ENCODE measurements at places on chromosomes 4 and X. TPM values are rescaled to one million over a fixed set of nuclear protein-coding genes. Genes with fewer than 3 reads are reported as not detected.

DNA sequence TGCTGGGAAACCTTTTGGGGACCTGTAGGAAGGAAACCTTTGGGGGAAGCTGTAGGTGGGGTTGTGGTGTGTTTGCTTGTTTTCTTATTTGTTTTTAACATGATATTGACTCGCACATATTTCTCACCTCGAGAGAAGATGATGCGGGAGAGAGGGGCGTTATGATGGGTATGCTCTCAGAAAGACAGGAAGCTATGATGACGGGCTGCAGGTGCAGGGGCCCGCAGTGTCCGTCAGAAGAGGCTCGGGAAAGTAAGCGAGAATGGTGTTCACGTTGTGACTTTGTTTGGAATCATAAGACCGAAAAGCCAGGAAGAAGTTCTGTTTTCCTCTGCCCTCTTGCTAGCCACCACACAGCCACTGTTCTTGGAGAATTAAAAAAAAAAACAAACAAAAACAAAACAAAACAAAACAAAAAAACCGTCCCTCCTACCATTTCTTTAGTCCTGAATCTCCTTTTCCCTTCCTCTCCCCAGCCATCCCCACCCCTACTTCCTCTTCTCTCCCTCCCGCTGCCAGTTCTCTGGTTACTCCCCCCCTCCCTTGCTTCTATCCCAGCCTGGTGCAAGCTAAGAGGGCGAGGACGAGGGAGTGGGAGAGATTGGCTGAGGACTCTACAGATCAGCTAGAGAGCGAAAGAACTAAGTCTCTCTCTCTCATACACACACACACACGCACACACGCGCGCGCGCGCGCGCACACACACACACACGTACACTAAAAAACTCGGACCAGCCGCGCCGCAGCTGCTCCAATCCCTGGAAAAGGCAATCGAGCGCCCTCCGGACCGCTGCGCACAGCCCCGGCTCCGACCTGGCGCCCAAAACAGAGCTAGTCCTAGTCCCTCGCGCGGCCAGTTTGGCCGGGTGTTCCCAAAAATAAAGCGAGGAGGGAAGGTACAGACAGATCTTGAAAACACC is at the start of gene BMP3:
Gene BMP3 (plus strand): TSS at position 648 of the 920 bp plus-strand sequence. CDS start 577 bp downstream, outside the sequence.
- no peak for DNase-seq

- no peak for DNase-seq
Measured at GRCh38 chr4:103156106-103156505, 42.0 kb downstream of the CENPE start.

- no peak for DNase-seq
Measured at GRCh38 chr4:87365348-87365747, 25.6 kb downstream of the HSD17B11 start.

- no peak for DNase-seq
Measured at GRCh38 chrX:134240209-134240608, 3.2 kb downstream of the CCDC160 start.

DNA sequence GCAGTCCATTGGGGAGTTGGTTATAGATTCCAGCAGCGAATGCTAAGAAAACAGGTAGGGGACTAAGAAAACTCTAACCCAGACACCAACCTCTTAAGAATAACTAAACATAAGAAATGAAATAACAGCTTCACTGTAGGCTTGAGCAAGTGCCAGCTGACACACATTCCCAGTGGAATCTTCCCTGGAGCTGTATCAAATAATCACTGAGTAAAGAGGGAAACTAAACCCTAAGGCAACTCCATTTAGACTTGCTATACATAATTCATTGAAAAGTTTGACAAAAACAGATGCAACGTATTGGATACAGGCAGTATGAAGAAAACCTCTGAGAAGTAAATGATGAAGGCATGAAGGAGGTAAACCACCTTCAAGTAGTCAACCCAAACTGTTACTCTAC is 293.5 kb downstream of the OPHN1 start:
- DNase-seq = no peak

GRCh38 chr4:167842487-167842886 is 249.8 kb upstream of the ANXA10 start:
- no peak for DNase-seq

- no peak for DNase-seq
Measured at GRCh38 chr4:143019351-143019750, 165.4 kb upstream of the USP38 start.

DNA sequence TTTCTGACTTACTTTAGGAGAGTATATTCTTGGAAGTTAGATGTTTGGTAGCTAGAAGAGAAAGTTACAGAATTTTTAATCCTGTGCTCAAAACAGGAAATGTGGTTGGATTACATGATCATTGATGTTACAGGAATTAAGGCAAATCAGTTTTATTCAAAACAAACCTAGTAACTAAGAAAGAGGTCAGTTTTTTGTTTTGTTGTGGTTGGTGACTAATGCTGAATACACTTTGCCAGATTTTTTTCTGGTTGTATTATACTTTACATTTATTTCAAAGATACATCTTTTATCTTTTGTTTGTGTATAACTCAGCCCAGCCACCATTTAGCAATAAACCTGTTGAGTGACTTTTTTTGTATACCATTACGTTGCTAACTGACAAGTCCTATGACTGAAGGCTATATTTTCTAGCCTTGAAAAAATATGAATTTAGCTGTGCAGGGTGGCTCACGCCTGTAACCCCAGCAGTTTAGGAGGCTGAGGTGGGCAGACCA is 116.7 kb downstream of the KLHL8 start:
- no peak for DNase-seq

DNA sequence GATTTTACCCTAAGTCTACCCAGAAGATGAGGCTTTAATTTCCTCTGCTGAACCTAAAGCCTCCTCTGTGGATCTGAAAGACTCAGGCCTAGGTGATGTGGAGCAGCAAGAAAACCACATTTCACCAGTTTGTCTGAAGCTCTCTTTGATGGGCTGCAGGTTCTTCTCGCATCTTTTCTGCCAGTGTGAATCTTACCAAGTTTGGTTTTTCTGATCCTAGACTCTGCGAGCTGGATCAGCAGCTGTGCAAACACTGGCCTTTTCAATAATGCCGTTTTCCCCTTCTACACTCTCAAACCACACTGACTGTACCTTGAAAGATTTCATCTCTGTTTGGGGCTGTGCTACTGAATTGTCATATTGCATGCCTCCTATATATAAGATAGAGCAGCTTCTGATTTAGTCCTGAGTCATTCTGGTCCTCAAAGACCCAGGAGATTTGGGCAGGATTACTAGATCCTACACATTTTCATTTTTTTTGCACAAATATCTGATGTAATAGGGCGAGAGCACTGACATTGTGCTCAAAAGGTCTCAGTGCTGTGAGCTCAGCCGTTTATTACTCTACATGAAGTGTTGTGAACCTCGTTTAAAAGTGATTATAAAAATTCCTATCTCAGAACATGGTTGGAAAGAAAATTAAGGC is 133.6 kb upstream of the FAM9C start:
- DNase-seq = no peak

DNA sequence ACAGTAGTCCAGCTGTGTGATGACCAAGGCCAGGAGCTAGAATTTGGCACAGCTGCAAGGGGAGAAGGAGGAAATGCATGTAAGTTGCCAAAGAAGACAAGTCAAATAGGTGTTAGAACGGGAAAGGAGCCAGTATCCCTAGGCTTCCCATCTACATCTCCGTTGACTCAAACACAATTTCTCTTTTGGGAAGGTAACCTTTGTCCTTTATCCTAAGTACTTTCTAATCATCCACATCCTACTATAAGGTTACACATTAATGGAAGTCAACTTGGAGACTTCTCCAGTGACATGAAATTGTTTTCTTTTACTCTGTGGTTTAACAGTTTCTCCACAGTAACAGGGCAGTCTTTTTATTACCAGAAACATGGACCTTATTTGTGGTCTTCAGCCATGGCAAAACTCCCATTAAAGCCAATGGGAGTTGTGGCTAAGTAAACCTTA is 620.0 kb downstream of the ANKRD50 start:
- no peak for DNase-seq

- no peak for DNase-seq
Measured at GRCh38 chrX:115960440-115961084, 210.0 kb upstream of the AGTR2 start.

- DNase-seq = no peak
Measured at GRCh38 chrX:45750639-45751038, 550.0 kb upstream of the DIPK2B start.

GRCh38 chr4:108035691-108036090 is 46.0 kb downstream of the HADH start:
- DNase-seq = no peak

GRCh38 chr4:40681600-40681999 is 51.9 kb upstream of the RBM47 start:
- DNase-seq = no peak

DNA sequence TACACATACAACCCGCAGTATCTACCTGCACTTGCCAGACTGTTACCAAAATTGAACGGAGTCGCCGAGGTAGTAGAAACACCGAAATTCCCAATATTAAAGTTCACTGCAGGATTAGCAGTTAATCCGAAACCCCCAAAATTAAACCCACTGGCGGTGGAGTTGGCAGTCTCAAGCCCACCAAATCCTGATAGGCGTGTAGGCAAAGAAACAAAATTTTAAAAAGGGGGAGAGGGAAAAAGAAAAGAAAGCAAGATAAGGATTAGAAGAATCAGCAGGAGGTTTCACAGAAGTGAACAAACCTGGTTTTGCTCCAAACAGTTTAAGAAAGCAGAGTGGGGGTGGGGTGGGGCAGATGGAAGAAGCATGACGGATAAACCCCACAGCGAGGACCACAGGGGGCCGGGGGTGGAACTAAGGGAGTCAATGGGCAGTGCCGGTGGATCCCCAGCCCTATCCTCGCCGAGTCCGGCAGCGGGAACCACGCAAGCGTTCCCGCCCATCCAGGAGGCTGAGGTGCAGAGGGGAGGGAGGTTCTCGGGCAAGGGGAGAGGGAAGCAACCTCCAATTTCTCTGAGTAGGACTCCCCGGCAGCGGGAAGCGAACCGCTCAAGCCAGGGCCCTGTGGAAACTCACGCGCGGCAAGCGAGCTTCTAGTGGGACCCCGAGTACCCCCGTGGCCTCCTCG is 599 bp downstream of the NUP54 start:
- peak; percentile 35 for DNase-seq

DNA sequence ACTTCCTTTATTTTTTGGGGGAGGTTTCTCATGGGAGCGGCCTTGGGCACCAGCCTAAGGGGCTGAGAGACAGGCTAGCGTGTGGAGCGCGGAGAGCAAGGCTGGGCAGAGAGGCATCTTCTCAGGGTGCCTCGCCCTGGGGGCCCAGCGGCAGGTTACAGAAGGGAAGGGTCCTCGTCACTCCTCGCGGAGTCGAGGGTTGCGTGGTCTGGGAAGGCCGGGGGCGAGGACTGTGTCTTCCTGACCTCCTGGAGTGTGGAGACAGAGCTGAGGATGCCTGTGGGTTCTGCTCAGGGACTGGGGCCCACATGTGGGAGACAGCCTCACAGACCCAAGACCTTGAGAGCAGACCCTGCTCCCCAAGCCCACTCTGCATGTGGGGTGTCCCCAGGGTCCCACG is 79.6 kb upstream of the LRPAP1 start:
- no peak for DNase-seq

- no peak for DNase-seq
Measured at GRCh38 chr4:144584428-144584827, 61.5 kb upstream of the HHIP start.

- DNase-seq = no peak
Measured at GRCh38 chr4:7503559-7504249, 69.0 kb upstream of the PSAPL1 start.

- peak; percentile 91 for DNase-seq
Measured at GRCh38 chr4:38752941-38753806, 29.6 kb downstream of the TLR10 start.

- no peak for DNase-seq
Measured at GRCh38 chr4:53508446-53508845, 82.8 kb downstream of the LNX1 start.

DNA sequence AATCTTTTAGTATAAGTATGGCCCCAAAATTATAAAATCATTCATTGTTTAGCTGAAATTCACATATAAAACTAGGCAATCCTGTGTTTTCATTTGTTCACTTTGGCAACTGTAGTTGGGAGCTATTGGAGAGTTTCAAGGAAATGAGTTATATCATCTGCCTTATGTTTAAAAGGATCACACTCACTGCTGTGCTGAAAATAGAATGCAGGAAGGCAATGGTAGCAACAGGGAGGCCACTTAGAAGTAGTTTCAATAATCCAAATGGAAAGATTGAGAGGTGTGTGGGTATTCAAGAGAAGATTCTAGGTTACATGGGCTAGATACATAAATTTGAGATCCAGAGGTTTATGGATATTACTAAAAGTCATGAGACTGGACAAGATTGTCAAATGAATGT is 184.9 kb downstream of the PDGFC start:
- no peak for DNase-seq

DNA sequence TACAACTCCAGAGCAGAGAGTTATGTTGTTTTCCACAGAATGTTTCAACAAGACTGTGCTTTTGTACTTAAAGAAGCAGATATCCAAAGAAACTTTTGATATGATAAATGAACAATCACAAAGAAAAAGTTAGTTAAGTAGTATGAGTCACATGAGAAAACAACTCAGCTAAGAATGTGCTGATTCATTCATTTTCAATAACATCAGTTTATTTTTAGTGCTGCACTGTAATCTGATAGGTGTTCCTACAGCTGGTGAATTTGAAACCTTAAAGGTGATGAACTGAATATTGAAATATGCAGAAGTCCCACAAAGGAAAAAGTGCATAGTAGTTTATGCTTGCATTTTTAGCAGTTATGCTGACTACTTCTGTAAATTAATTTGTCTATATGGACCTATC is 180.3 kb upstream of the TENM3 start:
- no peak for DNase-seq

The TXK gene
- polyA plus RNA-seq = 1.0 TPM

The HTR2C gene
- 0.95 TPM for polyA plus RNA-seq

The BEND2 gene
- polyA plus RNA-seq = 0.11 TPM

The PLK4 gene
- polyA plus RNA-seq = 26.4 TPM

The AKAP14 gene
- 0.31 TPM for polyA plus RNA-seq

The PHOX2B gene
- 0.14 TPM for polyA plus RNA-seq

The TRIM60 gene
- not detected for polyA plus RNA-seq

The RAB40A gene
- polyA plus RNA-seq = 3.0 TPM

The RASGEF1B gene
- 12.2 TPM for polyA plus RNA-seq

The SERTM2 gene
- 0.03 TPM for polyA plus RNA-seq

The TRMT10A gene
- 16.2 TPM for polyA plus RNA-seq

The EDA2R gene
- 0.67 TPM for polyA plus RNA-seq

The SLC16A2 gene
- 28.4 TPM for polyA plus RNA-seq

The MAGIX gene
- 5.3 TPM for polyA plus RNA-seq

The CYP2U1 gene
- polyA plus RNA-seq = 5.1 TPM
